ENCODE measurements at places on chromosomes 6 and 20.

- DNase-seq, result no peak
Measured at GRCh38 chr6:137011406-137011805, 33.4 kb downstream of the IL20RA start.

DNA sequence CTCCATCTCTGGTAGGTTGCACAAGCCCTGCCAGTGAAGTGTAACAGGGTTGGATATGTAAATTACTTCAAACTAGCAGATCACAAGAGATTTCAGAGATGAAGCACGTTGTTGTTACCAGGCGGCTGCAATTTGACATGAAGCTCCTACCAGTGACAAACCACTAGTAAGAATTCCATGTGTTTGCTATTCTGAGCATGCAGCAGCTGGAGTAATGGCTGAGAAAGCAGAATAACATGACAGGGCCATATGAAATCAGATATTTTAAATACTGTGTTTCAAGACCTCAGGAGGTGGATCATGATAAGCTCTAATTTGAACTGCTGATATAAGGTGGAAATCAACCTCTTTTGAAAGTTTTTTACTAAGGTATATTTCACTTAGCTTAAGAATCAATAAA, 11.4 kb downstream of the RIN2 start:
- DNase-seq, result no peak

DNA sequence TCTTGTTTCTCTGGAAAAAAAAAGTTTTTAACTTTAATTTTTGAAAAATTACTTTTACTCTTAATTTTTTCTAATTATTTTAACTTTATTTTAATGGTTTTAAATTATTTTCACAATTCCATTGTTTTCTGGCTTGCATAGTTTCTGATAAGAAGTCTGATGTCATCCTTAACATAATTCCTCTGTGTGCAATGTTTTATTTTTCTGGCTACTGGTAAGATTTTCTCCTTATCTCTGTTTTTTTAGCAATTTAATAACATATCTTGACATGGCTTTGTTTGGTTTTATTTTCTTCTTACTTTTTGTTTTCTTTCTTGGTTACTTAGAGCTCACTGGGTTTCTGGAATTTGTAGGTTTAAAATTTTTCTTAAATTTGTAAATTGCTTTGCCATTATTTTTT, 114.8 kb downstream of the TBXT start:
- no peak for DNase-seq

- DNase-seq, result no peak
Measured at GRCh38 chr20:52461582-52461981, 270.0 kb upstream of the ZFP64 start.

- no peak for DNase-seq
Measured at GRCh38 chr20:48180024-48180423, 394.7 kb upstream of the SULF2 start.

DNA sequence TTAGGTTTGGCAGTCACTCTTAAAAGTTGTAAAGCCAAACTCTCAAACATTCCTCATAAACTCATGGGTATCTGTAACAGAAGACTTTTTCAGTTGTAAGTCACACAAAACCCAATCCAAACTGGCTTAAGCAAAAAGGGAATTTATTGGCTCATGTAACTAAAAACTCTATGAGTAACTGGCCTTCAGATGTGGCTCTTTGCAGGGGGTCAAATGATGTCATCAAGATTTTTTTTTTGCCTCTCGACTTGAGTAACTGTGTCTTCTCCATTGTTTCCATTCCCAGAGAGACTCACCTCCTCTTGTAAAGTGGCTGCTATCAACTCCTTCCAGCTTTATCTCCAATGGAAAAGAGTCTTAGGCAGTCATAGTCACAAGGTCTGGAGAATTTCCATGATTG, 645.0 kb downstream of the DHX35 start:
- DNase-seq, result no peak

GRCh38 chr6:20432692-20433091, 31.0 kb downstream of the E2F3 start:
- no peak for DNase-seq

DNA sequence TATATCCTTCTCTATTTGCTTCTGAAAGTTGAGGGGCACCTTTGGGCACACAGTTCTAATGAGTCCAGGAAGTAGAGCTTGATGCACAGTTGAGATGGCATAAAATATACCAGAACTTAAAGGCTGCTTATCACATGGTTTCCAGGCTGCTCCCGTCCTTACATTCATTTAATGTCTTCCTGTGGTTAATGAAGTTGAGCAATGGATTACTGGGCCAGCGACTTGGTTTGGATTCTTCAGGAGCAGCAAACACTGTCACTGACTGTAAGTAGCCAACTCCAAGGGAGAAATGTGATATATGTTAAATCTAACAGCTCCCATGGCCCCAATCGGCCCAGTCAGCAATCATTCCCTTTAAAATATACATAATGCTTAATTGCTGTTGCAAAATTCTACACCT, 9.0 kb upstream of the TSHZ2 start:
- DNase-seq, result no peak

GRCh38 chr20:47805951-47806350, 20.7 kb upstream of the SULF2 start:
- no peak for DNase-seq

- no peak for DNase-seq
Measured at GRCh38 chr6:33140556-33140955, 51.7 kb downstream of the COL11A2 start.

DNA sequence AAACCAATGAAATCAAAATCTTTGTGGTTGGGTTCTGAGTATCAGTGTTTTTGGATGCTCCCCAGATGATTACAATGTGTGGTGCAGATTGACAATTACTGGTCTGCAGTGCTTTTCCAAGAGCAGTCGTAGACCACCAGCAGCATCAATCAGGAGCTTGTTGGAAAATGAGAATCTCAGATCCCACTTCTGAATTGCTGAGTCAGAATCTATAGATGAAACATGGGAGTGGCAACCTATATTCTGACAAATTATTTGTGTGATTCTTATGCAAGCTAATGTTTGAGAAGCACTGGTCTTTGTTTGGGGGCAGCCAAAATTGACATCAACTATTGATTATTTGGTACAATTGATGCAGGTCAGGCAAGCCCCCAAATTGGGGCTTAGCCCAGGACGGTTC, 539.9 kb upstream of the BTBD3 start:
- no peak for DNase-seq

Data from NB4 (cell line).